Activated CD4-positive, alpha-beta T cell treated with anti-CD3 and anti-CD28 coated beads for 1 hour (primary cell): ENCODE measurements at places on chromosomes 11 and 22.

DNA sequence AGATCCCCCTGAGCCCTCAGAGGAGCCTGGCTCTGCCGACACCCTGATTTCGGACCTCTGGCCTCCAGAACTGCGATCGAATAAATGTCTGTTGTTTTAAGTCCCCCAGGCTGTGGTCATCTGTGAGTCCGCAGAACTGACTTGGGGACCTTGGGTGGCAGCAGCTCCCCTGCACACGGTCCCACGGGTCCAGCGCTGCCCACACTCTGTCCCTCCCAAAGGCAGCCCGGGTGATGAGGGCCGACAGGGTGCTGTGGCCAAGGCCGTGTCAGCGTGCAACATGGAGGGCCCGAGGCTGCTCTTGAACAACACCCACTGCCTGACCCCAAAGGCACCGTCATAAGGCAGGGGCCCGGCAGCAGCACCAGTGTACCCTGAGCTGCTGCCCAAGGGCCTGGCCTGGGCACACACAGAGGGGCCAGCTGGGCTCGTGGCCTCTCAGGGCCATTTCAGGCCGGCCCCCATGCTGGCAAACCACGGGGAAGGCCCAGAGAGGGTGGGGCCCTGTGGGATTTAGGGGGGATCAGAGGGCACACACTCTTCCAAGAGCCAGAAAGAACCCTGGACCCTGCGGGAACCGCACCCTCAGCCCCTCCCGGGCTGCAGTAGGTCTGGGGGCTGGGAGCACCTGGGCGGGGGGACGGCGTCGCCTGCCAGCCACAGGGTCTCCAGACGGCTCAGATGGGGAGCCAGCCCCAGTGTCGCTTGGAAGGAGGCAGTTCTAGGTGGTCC lies 77.1 kb upstream of the PRR5 start:
- DNase-seq = no peak

DNA sequence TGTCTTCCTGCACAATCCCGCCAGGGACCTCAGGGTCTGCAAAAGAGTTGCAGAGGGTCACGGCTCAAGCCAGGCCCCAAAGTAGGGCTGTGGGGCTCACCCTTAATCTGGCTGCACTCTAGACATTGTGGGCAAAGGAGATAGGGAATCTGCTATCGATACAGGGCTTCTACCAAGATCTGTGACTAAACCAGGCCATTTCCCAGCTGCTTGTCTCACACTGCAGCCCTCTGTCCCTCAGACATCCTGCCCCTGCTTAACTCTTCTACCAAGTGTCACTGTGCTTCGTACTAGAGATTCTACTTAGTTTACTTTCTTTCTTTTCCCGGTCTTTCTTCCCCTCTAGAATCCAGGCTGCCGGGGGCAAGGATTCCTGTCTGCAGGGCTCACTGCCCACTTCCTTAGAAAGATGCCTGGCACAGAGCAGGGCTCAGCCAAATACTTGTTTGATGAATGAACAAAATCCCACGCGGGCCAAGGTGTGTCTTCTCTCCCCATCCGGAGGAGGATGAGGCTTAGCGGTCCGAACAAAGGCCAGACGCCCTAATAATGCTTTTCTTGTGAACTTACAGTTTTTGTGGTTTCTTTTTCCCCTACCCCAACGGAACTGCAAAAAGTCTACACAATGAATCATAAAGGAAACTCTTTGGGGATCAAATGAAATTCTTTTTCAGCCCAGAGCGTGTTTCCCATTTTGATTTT lies 61.3 kb upstream of the ANO1 start:
- no peak for DNase-seq

DNA sequence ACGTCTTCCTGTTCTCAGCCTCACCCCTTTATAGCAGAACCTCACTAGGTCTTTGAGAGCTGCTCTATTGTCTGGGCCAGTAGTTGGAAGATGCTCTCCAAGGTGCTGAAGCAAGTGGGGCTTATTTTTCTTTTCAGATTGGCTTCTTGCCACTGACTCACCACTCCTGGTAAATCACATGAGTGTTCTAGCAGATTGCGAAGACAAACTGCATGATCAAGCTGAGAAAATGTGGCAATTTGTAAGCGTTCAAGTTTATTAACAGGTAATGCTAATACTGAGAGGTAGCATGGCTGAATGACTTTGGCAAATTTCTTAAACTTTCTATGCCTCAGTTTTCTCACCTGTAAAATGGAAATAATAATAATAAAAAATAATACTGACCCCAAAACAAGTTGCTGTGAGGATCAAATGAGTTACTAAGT lies 59.2 kb downstream of the CACNG2 start:
- no peak for DNase-seq

GRCh38 chr11:76557466-76557865 lies 112.6 kb downstream of the EMSY start:
- DNase-seq = no peak

DNA sequence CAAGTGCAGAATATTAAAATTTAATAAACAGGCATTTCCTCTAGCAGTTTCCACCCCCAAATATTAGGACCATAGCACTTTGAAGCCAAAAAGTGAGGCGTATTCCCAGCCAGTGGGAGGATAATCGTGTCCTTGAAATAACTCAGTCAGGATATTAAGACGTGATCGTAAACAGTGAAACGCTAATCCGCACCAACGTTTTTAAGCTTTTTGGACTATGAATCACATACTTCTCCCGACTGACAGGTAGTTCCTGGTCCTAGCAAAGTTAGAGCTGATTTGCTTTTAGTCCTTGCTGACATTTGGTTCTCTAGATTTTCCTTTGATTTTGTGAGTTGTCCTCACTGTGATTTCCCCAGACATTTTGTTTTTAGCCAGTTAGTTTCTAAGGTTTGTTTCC lies 197.1 kb upstream of the ARHGAP20 start:
- no peak for DNase-seq

DNA sequence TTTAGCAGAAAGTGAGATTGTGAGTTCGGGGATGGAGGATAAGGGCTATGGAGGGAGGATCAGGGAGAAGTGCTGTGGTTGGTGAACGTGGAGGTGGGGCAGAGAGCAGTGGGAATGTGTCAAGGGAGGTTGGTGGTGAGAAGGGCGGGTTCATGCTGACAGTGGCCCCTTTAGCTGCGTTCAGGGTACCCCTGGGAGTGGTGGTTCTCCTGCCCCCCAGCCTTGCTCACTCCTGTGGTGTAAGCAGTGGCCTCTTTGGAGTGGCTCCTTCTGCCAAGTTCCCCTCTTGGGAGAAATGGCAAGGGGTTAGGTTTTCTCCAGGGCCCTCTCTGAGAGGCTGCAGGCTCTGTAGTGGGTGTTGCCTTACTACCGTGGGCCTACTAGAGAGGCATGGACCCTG lies 16.1 kb upstream of the NECTIN1 start:
- DNase-seq = no peak

DNA sequence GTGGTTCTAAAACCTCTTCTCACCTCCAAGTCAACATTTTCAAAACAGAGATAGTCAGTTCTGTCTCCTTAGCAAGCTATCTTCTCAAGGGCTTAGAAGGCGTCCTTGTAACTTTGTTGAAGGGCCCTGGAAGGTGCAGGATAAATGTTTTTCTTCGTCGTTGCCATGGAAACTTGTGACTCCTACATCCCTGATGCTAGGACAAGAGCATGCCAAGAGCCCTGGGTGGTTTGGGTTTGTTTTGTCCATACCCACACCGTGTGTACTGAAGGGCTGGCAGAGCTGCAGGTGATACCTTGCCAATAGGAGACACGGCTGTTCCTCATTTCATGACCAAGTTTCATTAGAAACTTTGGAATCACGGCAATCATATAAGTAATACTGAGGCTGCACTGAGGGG lies 81.6 kb downstream of the GALNT18 start:
- DNase-seq = no peak

GRCh38 chr22:27801202-27801615 lies 347 bp downstream of the MN1 start:
- DNase-seq = no peak

GRCh38 chr11:109071712-109072524 lies 350.1 kb upstream of the C11orf87 start:
- no peak for DNase-seq

- no peak for DNase-seq
These were observed 75.5 kb downstream of the ENTHD1 start for GRCh38 chr22:39818094-39818493.

DNA sequence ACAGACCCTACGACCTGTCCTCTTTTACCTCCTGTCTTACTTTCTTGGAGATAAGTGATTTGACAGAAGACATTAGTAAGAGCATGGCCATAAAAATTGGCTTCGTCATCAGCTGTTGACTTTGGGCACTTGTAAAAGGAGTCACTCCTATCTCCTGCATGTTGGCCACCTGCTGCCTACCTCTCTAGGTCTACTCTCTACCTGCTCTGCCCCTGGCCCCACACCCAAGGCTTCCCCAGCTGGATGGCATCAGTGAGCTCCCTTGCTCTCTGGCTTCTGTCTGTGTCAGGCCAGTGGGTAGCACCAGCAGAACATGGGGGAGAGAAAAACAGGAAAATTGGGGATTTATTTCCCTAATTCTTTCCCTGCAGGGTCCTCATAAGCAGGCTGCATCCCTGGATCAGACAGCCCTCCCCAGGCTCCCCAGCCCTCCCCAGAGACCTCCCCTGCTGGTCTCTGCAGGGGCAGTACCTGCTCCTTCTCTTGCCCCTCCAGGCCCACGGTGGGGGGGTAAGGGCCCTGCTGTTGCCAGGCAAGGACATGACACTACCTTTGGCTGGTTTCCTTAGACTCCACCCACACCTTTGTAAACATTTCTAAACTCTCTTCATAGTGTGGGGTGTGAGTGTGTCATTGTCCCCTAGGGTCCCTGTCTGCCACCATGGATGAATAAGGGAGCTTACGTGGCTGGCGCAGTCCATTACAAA lies 157.0 kb upstream of the NECTIN1 start:
- no peak for DNase-seq

GRCh38 chr22:47370448-47371262 lies 608.2 kb downstream of the TBC1D22A start:
- DNase-seq = no peak

GRCh38 chr11:133951327-133952198 lies 5.2 kb downstream of the IGSF9B start:
- DNase-seq = no peak

DNA sequence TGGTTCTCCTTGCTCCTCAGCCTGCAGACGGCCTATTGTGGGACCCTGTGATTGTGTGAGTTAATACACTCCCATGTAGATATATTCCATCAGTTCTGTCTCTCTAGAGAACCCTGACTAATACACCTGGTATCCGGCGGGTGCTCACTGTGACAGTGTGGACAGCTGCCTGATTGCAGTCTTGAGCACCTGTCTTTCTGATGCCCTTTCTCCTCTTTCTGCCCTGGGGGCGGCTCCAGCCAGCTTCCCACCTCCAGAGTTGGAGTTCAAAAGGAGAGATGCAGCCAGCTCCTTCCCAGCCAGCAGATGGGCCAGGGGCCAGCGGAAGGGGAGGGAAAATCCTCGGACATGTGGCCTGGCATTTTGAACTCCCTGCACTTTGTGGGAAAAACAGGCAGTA lies 15.0 kb downstream of the SMIM38 start:
- no peak for DNase-seq

- no peak for DNase-seq
These were observed at the start of gene DESI1 for GRCh38 chr22:41620589-41621098. DESI1 (minus strand) TSS chr22:41621043; CDS start chr22:41620839, 204 bp downstream.

- DNase-seq = no peak
These were observed 10.7 kb upstream of the POGLUT3 start for GRCh38 chr11:108508653-108509593.

- DNase-seq = no peak
These were observed 82.8 kb upstream of the OR5AK2 start for GRCh38 chr11:56905936-56906335.

DNA sequence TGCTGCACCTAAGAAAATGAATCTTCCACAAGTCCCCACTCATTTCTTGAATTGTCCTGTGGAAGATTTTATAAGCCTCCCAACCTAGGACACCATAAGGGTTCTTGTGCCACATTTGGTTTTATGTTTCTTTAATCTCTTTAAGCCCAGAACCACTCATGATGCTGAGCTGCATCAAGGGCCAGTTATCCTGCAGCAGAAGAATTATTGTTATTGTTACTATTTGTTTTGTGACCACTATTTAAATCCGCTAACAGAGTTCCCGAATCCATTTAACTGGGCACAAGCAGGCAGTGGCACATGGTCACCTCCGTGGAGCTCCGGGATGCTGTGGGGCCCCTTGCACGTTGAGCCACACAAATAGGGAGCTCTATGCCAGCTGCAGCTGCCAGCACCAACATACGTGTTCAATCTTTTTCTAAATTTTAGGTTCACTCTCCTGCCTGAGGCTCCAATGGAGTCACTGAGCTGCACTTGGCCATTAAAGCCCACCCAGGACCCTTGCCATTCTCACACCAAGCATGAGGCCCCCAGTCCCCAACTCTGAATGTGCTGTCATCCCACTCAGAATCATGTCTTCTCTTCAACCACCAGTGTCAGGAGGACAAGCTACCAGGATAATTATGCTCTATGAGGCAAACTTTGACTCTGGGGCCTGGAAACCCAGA lies 60.6 kb downstream of the DGCR2 start:
- DNase-seq = no peak

DNA sequence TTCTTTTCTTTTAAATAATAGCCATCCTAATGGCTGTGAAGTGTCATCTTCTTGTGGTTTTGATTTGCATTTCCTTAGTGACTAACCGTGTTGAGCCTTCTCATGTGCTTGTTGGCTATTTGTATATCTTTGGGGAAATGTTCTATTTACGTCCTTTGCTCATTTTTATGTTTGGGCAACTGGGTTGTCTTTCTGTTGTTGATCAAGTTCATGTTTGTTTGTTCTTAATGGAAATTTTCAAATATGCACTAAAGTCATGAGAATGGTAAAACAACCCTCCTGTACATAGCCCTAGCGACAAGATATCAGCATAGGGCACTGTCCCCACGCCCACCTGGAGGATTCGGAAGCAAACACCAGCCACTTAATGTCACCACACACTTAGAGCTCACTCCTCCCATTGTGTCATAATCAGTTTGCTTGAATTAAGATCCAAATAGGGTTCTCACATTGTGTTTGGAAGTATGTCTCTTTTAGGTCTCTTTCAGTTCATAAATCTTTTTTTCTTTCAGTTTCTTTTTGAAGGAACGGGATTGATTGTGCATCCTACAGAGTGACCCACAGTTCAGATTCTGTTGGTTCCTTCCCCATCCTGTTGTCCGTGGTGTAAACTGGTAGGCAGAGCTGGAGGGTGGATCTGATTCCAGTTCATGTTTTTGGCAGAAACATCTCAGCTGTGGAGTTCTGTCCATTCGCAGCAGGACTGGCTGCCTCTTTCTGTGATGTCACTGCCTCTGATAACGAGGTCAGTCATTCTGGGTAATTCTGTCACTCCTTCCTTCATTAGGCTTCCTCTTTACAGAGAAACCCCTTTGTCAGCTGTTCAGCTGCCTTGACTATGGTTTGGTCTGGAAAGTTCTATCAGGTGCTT lies 26.4 kb upstream of the ADORA2A start:
- no peak for DNase-seq

GRCh38 chr11:130122141-130122575 lies 37.4 kb upstream of the ST14 start:
- no peak for DNase-seq

DNA sequence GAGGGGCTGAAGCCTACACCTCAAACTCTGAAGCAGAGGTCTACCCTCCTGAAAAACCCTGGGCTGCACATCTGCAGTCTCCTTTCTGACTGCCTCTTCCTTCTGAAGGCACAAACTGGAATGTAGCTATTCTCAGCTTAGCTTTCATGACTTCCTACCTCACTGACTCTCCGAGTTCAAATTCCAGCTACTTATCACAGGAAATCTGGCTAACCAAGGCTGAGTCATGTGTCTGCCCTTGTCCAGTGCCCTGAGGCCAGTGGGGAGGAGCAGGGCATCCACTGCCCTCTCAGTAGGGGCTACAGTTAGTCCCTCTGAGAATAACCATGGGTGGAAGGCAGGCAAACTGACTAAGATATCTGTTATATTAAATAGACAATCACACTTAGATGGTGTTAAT lies 29.2 kb downstream of the PDGFD start:
- DNase-seq = no peak
